ENCODE measurements at places on chromosomes 11 and 22.
A peak's percentile ranks its signal among the peaks of the same experiment; 100 is the strongest.

DNA sequence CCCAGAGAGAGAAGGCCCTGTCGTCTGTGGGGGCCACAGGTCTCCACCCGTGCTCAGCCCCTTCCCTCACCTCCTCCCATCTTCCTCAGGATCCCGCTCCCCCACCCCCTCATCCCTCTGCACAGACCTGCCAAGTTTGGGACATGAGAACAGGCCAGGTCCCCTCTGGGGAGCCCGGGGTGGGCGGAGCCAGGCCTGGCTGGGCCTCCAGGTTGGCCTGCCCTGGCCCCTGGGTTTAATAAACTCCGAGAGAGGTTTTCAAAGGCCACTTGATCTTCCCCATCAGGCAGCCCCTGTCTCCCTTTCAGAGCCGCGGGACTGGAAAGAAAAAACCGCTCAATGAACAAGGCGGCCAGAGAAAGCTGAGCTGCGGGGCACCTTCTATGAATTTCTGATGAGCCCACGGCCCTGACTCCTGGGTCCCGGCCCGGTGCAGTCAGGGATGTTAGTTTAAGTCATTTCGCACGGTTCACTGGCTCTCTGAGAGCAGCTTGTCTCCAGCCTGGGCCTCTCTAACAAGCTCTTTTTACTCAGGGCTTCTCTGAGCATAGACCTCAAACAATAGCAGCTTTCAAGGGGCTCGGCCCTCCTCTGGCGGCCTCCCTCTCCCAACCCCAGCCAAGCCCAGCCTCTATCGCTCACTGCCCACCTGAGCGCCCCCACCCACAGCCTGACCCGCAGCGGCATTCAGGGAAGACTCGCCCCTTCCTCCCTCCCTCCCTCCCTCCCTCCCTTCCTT, 64.8 kb downstream of the RPUSD4 start:
- peak; percentile 63 for DNase-seq

DNA sequence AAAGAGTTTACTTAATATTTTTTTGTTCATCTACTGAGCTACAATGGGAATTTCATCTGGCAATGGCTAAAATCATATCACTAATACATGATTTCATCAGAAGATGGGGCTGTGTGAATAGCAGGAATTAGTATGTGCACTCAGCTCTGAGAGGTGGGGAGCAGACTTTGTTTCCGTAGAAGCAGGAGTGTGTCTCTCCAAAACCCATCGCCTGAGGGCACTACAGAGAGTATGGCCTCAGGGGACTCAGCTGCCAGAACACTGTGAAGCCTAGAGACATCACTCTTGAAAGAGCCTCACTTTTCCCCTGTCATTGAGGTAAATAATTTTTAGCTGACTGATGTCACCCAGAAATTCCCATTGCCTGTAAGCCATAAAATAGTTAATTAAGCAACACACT, 261.4 kb upstream of the ISX start:
- no peak for DNase-seq

DNA sequence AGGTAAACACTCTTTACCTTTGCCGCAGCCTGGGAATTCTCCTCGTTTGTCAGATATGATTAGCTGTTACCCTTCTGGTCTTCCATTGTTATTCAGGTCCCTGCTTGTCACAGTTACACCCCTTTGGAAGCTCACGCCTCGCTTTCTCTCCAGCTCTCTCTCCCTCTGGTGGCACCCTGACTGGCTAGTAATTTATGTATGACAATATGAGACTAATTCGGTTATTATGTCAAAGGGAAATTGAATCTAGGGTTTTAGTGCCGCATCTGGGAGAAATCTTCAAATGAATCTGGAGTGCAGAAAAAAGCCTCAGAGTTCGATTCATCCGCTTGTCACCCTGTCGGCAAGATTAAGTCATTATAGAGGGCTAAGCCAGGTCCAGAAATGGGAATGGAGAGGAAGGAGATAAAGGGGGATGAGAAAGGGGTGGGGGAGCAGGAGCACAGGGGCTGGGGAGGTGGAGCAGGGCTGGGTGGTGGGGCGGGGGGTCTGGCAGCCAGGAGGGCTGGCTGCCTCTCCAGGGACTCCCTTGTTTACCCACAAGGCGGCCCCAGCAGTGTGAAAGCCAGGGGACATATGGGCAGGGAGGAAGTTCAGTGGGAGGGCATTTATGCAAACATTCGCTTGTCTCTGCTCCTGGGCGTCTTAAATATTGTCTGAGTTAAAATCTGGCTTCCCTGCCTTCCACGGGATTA, 179.0 kb upstream of the NECTIN1 start:
- DNase-seq, result no peak

DNA sequence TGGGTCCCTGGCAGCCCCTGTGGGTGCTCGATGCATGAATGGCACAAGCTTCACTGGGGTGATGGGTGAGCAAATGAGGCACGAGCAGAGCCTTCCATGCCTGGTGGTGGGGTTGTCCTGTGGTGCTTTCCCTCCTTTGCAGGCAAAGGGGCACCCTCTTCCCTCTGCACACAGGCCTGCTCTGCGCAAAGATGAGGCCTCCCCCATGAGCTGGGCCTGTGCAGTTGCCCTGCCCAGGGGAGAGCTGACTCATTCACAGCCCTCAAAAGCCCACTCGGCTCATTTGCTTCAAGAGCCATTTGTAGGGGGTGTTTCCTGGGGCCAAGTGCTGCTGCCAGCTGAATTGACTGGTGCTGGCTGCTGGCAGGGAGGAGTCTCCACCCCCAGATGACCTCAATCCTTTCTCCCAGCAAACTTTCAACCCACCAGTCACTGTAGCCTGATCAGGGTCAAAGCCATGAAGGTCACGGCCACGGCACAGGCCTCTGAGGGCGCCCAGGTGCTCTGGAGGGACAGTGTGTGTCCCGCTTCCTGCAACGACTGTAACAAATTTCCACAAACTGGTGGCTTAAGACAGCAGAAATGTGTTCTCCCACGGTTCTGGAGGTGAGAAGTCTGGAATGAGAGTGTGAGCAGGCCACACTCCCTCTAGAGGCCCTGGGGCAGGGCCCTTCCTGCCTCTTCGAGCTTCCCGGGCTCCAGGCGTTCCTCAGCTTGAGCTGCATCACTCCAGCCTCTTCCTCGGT, 48.8 kb upstream of the ANO1 start:
- DNase-seq, result peak; percentile 21

DNA sequence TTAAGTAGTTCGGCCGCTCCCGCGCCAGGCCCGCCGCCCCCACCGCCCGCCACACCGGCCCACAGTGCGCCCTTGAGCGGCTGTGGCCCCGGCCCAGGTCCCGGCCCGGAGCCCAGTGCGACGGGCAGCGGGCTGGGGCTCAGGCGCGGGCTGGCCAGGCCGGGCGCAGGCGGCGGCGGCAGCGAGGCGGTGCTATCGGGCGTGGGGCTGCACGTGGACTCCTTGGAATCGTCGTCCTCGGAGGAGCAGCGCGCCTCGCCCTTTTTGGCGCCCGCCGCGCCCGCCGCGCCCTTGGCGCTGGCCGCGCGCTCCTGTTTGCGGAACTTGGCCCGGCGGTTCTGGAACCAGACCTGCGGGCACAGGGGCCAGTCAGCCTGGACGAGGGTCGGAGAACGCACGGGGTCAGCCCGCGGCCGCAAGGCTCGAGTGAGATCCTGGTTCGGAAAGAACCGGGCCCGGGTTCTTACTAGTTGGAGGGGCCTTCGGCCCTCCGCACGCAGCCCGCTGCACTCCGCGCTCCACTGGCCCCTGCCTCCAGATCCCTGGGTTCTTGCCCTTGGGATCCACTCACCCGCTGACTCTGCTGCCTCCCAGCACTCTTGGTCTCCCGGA, 4.0 kb downstream of the PHOX2A start:
- DNase-seq, result peak; percentile 56

- no peak for DNase-seq
Observed at GRCh38 chr11:43492701-43493100, 134.0 kb downstream of the TTC17 start.

GRCh38 chr22:36860017-36860416, 789 bp upstream of the NCF4 start:
- DNase-seq, result no peak

GRCh38 chr11:22670830-22671229, 4.4 kb downstream of the GAS2 start:
- DNase-seq, result no peak
